ENCODE measurements at places on chromosomes 7 and 10. TPM values are rescaled to one million over a fixed set of nuclear protein-coding genes. Genes with fewer than 3 reads are reported as not detected.

GRCh38 chr10:74968667-74969061, 142.3 kb downstream of the KAT6B start:
- H3K4me3 ChIP-seq, result no peak overlapping the region
- H3K36me3 ChIP-seq, result peaks cover 2% of the 10 kb centered on the region
- H3K27me3 ChIP-seq, result no peaks in the 10 kb centered on the region

PLPP4 gene
- total RNA-seq, result not detected

DNA sequence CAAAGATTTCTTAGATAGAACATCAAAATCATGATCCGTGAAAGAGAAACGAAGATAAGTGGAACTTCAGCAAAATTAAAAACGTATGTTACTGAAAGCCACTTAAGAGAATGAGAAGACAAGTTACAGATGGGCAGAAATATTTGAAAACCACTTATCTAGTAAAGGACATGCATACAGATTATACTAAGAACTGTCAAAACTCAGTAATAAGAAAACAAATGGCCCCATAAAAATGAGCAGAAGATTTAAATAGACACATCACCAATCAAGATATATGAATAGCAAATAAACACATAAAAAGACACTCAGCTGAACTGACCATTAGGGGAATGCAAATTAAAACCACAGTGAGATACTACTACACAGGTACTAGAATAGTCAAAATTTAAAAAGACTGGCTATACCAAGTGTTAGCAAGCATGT, 343.7 kb downstream of the PTEN start:
- no peaks in the 10 kb centered on the region for H3K36me3 ChIP-seq
- no peaks in the 10 kb centered on the region for H3K27me3 ChIP-seq
- no peak for DNase-seq
- no peaks in the 10 kb centered on the region for H3K4me1 ChIP-seq
- no peak overlapping the region for H3K4me3 ChIP-seq
- H3K27ac ChIP-seq, result no peak overlapping the region

- H3K27ac ChIP-seq, result no peak overlapping the region
- DNase-seq, result no peak
- H3K4me1 ChIP-seq, result no peaks in the 10 kb centered on the region
- no peaks in the 10 kb centered on the region for H3K36me3 ChIP-seq
Observed at GRCh38 chr10:125562737-125563136, 120.2 kb downstream of the TEX36 start.

CELF2 gene
- total RNA-seq, result 197 TPM

PPP1R17 gene
- not detected for total RNA-seq

COPG2 gene
- total RNA-seq, result 4.3 TPM

UNCX gene
- total RNA-seq, result not detected

DNA sequence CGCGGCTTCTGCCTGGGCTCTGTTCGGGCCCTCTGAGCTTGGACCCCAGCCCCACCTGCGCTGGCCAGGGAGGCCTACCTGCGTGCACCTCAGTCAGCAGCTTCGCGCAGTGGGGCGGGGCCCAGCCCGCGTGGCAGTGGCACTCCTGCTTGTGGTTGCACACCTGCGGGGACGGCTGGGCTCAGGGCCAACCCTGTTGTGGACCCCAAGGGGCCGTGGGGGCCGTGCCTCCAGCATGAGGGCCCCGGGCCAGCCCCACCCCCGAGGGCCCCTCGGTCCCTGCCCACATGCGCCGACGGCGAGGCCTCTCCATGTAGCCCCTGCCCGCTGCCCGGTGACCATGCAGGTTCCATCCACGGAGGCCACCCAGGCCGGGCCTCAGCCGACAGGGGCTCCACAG, 7.3 kb downstream of the ADAM8 start:
- no peak overlapping the region for H3K27ac ChIP-seq
- no peak overlapping the region for H3K4me3 ChIP-seq
- no peaks in the 10 kb centered on the region for H3K27me3 ChIP-seq
- no peak for DNase-seq

- DNase-seq, result peak; percentile 24
- H3K27me3 ChIP-seq, result no peaks in the 10 kb centered on the region
- H3K4me3 ChIP-seq, result no peak overlapping the region
- H3K4me1 ChIP-seq, result peaks cover 28% of the 10 kb centered on the region
- H3K36me3 ChIP-seq, result no peaks in the 10 kb centered on the region
Observed at GRCh38 chr10:110803830-110804338, 67.8 kb upstream of the PDCD4 start.

DNA sequence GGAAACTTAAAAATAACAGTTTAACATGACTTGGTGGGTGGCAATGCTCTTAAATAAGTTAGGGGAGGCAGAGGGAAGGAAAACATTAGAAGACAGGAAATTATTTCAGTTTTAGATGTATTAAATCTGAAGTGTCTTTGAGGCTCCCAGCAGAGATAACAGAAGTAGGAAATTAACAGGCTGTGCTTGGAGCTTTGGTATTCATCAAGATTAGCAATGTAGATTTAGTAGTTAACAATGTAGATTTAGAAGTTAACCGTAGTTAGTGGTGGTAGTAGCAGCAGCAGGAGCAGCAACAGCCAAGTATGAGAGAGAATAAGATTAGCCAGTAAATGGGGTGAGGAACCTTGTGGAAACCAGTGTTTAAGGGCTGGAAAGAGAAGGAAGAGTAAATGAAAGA, 48.7 kb upstream of the UBN2 start:
- DNase-seq, result no peak
- H3K4me3 ChIP-seq, result no peak overlapping the region
- no peaks in the 10 kb centered on the region for H3K36me3 ChIP-seq
- H3K27ac ChIP-seq, result no peak overlapping the region
- no peaks in the 10 kb centered on the region for H3K27me3 ChIP-seq

DNA sequence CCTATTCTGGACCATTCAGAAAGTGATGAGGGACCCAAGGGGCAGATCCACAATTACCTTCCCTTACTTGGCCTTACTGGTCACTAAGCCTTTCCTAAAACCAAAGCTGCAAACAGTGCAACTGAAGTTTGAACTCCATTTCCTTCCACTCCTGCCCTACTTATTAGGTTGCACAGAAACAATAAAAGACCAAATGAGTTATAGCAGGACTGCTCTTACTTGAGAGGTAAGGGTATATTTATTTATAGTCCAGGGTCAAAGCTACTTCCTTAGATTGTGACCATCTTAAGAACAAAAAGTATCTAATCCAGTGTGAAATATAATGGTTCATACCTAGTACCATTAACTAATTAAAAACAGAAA, 27.0 kb downstream of the CDK6 start:
- H3K27ac ChIP-seq, result no peak overlapping the region
- peaks cover 5% of the 10 kb centered on the region for H3K4me1 ChIP-seq
- peak overlapping the region; percentile 0 for H3K4me3 ChIP-seq
- no peaks in the 10 kb centered on the region for H3K36me3 ChIP-seq
- H3K27me3 ChIP-seq, result no peaks in the 10 kb centered on the region
- no peak for DNase-seq

GRCh38 chr10:49117376-49118070, 2.2 kb upstream of the VSTM4 start:
- no peaks in the 10 kb centered on the region for H3K4me1 ChIP-seq
- H3K4me3 ChIP-seq, result no peak overlapping the region
- H3K27me3 ChIP-seq, result peaks cover 20% of the 10 kb centered on the region
- H3K27ac ChIP-seq, result no peak overlapping the region
- no peaks in the 10 kb centered on the region for H3K36me3 ChIP-seq

- H3K4me1 ChIP-seq, result no peaks in the 10 kb centered on the region
- H3K27ac ChIP-seq, result no peak overlapping the region
- DNase-seq, result no peak
- no peak overlapping the region for H3K4me3 ChIP-seq
- H3K36me3 ChIP-seq, result no peaks in the 10 kb centered on the region
Observed at GRCh38 chr10:85642082-85642420, 724.5 kb downstream of the GRID1 start.

CTAGE4 gene
- 0.95 TPM for total RNA-seq

HOXA6 gene
- not detected for total RNA-seq

SPDYE1 gene
- total RNA-seq, result not detected

DNA sequence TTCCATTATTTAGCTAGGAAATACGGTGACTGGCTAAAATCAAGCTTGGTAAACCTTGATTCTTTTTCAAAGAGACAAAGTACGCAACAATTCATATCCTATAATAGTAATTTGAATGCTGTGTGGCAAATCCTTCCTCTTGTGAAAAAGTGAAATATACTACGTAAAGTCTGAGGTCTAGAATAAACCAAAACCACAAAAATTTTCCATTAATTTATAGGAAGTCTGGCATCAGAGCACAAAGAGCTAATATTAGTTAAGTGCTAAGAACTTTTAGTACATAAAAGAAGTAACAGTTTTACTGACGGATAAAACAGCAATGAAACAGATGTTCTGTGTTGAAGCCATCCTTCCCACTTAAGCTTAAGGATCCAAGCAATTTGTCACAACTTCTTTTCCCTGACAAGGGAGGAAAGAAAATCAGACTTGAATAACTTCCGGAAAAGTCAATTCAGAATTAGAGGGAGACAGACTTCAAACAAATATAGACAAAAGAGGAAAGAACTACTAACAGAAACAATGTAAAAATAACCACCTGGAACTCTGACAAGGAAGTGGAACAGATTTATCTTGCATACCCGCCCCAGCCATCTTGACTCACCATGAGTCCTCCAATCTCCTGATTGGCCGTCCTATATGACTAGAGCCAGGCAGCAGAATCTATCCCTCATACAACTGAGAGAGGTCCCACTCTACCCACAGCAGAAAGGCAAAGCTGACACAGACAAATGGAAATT, 34.6 kb downstream of the RHEB start:
- no peaks in the 10 kb centered on the region for H3K27me3 ChIP-seq
- H3K4me3 ChIP-seq, result no peak overlapping the region
- no peak overlapping the region for H3K27ac ChIP-seq
- H3K4me1 ChIP-seq, result no peaks in the 10 kb centered on the region

GRCh38 chr7:18534481-18534880, 38.9 kb downstream of the HDAC9 start:
- no peaks in the 10 kb centered on the region for H3K36me3 ChIP-seq
- no peak overlapping the region for H3K4me3 ChIP-seq
- no peak for DNase-seq
- H3K27me3 ChIP-seq, result no peaks in the 10 kb centered on the region

DNA sequence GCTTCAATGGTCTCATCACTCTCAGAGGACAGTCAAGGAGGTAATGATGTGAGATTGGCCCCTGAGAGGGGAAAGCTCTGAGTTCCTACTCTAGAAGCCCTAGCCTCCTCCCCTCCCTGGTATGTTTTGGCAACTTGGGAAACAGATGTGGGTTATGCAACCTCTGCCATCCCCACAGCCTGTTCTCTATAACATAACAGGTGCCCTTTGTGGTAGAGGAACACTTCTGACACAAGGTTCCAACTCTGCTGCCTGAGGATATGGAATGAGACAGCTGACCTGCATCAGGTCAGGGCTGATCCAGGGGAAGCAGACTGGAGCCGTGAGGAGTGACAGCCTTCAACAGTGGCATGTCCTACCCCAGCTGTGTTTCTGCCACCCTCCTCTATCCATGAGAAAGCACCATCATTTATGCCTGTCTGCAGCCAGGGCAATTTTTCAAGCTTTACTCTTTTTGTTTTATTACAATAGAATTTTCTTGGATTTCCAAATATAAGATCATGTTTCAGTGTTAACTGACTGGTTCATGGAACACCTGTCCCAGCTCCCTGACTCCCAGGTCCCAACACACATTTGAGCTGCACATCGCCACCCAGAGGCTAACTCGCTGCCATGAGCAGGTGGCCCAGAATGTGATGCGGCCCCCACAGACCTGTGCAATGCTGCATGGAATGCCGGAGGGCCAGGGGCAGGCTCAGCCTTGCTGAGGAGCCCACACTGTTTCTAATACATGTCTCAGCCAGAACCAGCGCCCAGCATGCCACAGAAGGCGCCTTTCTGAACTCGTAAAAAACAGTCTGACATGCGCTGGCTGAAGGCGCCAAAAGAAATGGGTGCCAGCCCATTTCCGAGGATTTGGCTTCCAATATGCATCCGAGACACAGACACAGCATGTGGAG, 124.8 kb upstream of the CHST15 start:
- no peaks in the 10 kb centered on the region for H3K4me1 ChIP-seq
- H3K27me3 ChIP-seq, result no peaks in the 10 kb centered on the region
- H3K4me3 ChIP-seq, result no peak overlapping the region
- H3K36me3 ChIP-seq, result no peaks in the 10 kb centered on the region
- no peak overlapping the region for H3K27ac ChIP-seq

SFRP4 gene
- total RNA-seq, result not detected

DNA sequence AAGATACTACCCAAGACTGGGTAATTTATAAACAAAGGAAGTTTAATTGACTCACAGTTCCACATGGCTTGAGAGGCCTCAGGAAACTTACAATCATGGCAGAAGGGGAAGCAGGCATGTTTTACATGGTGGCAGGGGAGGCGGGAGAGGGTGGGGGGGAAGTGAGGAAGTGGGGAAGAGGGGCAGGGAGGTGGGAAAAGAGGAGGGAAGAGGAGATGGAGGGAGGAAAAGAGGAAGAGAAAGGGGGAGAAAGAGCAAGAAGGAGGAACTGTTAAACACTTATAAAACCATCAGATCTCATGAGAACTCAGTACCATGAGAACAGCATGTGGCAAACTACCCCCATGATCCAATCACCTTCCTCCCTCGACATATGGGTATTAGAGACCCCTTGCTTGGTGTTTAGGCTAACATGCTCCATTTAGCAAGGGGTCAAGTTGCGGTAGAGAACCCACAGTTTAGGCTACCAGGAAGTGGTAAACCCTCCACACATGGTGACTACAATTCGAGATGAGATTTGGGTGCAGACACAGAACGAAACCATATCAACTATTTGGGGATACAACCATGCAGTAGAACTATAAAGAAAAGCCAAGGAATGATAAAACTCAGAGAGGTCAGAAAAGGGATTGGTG, 3.5 kb upstream of the LMBR1 start:
- H3K27me3 ChIP-seq, result peaks cover 3% of the 10 kb centered on the region
- no peaks in the 10 kb centered on the region for H3K36me3 ChIP-seq
- H3K4me1 ChIP-seq, result peaks cover 24% of the 10 kb centered on the region

HDAC9 gene
- 1.2 TPM for total RNA-seq

GRCh38 chr10:18268005-18268404, 127.8 kb downstream of the CACNB2 start:
- no peak for DNase-seq
- no peaks in the 10 kb centered on the region for H3K4me1 ChIP-seq
- H3K36me3 ChIP-seq, result no peaks in the 10 kb centered on the region
- no peak overlapping the region for H3K27ac ChIP-seq
- H3K4me3 ChIP-seq, result no peak overlapping the region
- no peaks in the 10 kb centered on the region for H3K27me3 ChIP-seq

CALHM1 gene
- total RNA-seq, result not detected

MRLN gene
- 0.56 TPM for total RNA-seq

DNA sequence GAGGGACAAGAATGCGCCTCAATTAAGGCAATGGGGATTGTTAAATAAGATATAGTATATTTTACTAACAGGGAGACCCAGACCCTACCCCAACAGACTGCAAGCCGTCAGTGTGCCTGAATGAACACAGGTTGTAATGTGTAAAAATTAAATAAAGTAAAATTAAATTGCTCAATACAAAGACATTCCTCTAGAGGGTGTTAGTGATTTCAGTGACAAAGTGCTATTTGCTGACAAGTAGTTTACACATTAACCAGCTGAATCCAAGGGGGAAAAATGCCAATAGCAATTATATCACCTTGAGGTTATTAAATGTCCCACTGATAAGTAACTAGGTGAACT, 110.5 kb downstream of the EBF3 start:
- no peaks in the 10 kb centered on the region for H3K36me3 ChIP-seq
- no peak overlapping the region for H3K4me3 ChIP-seq
- peaks cover 2% of the 10 kb centered on the region for H3K27me3 ChIP-seq
- no peaks in the 10 kb centered on the region for H3K4me1 ChIP-seq
- no peak for DNase-seq
- no peak overlapping the region for H3K27ac ChIP-seq

- H3K4me3 ChIP-seq, result no peak overlapping the region
- H3K36me3 ChIP-seq, result no peaks in the 10 kb centered on the region
- no peak for DNase-seq
- no peaks in the 10 kb centered on the region for H3K27me3 ChIP-seq
- H3K27ac ChIP-seq, result no peak overlapping the region
Observed at GRCh38 chr7:54802841-54803240, 43.8 kb upstream of the SEC61G start.
